Effector memory CD8-positive, alpha-beta T cell (primary cell): ENCODE measurements at places on chromosomes 5 and 9.

DNA sequence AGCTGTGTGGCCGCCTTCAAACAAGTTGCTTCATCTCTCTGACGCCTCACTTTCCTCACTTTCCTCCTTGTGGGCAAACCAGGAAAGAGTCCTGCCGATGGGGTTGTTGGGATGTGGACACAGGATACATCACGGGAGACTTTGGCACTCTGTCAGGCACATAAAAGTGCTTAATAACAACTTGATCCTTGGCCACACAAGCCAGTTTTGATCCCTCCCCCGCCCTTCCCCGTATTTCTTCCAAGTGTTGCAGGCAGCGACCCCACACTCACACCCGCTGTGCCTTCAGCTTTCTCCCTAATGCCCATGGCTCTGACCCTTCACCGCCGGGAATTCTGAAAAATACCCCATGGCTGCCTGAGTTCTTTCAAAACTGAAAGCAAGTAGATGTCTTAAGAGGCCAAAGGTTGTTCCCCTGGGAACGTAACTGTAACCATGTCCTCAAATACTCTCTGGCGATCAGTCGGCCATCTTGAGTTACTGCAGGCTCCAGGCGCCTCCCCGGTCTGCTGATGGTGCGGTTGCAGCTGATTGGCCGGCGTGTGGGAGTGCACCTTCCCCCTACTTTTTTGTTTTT is 59.8 kb downstream of the ARHGEF37 start:
- DNase-seq, result no peak

- DNase-seq, result no peak
Measured at GRCh38 chr5:1513326-1514026, 10.3 kb downstream of the LPCAT1 start.

GRCh38 chr9:34948451-34948850 is 9.6 kb upstream of the PHF24 start:
- DNase-seq, result no peak

DNA sequence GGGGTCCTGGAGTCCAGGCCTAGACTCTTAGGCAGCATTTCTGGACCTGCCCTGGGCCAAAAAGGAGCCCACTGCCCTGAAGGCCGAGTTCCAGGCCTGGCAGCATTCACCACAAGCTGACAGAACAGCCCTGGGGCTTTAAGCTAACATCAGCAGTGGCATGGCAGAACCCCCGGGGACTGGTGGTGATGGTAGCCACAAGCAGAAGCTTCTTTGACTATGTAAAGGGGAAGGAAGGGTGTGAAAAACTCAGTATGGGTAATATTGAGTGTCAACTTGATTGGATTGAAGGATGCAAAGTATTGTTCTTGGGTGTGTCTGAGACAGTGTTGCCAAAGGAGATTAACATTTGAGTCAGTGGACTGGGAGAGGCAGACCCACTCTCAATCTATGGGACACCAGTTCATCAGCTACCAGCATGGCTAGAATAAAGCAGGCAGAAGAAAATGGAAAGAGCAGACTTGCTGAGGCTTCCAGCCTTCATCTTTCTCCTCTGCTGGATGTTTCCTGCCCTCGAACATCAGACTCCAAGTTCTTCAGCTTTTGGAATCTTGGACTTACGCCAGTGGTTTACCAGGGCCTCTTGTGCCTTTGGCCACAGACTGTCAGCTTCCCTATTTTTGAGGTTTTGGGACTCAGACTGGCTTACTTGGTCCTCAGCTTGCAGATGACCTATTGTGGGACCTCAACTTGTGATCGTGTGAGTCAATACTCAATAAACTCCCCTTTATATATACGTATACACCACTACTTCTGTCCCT is 661.0 kb upstream of the C9orf72 start:
- no peak for DNase-seq
